ENCODE measurements at places on chromosomes 6 and 20.

- DNase-seq = no peak
Measured at GRCh38 chr6:160461641-160462040, 113.5 kb downstream of the SLC22A3 start.

DNA sequence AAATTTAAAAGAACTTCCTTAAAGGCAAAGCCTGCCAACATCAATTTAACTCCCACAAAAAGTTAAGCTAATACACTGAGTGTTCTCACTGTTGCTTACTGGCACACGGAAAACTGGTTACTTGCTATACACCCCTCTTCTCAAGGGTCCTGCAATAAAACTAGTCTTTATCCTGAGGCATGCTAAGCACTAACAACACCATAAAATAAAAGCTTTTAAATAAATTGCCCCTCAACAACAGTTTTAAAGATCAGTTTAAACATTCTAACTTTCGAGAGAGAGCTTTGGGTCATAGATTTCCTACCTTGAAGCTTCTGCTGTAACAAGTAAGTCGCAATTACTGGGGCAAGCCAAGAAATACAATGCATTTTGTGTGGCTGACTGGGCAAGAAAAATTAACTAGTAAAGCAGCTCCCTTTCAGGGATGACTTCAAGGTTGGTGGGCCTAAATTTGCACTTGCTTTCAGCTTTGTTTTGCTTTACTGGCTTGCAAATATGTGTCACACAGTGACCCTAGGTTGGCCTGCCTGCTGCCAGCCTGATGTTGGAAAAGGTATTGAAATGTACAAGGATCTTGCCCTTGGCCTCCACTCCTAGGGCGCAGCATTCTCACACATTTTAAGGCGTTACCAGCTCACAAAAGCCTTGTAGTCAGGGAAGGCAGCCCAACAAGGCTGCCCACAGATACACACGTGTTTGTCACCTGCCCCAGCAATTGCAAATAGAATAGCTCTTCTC, 4.0 kb upstream of the HEY2 start:
- no peak for DNase-seq

DNA sequence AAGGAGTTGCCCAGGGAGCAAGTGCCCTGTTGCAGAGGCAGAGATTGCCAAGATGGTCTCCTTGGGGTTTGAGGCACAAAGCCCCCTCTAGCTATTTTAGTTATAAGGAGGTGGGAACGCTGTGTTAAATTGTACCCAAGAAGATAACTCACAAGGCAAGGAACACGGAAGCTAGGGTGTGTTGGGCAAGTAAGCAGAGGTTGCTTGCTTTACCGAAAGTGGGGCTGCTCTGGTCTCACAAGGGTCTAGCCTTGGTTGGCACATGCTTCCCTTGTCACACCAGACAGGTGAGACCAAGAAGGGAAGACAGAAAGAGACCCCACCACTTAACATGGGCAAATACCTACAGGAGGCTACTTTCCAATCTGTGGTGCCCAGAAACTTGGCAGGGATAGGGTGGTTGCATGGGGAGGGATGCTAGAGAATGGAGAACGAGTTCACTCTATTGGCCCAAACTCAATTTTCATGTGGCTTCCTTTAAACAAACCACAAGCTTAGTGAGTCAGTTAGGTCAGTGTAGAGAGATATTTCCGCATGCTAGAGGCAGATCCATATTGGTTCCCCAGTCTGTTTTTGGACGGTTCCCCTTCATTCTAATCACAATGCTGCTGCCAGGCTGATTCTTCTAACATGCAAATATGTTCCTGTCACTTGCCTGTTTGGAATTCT, 42.4 kb downstream of the PLAGL1 start:
- no peak for DNase-seq

DNA sequence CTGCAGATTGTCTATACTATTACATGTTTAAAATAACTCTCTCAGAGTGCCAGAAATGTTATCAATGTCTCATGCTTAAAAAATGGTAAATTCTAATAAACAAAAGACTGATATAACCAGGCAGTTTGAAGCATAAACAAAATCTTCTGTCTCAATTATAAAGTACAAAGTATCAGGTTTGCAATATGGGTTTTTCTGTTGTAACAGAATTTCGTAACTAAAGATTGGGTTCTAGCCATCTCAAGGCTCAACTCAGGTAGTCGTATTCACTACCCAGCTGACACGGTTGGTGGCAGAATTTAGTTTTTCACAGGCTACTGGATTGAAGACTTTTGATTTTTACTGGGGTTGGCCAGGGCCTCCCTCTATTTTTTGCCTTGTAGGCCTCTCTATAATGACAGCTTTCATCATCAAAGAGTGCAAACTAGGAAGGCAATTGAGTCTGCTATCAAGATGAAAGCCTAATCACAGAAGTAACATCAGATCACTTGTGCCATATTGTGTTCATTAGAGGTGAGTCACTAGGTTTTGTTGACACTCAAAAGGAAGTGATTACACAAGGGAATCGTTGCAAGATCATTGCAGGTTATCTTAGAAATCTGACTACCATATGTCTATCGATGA, 3.6 kb downstream of the CYP39A1 start:
- no peak for DNase-seq

DNA sequence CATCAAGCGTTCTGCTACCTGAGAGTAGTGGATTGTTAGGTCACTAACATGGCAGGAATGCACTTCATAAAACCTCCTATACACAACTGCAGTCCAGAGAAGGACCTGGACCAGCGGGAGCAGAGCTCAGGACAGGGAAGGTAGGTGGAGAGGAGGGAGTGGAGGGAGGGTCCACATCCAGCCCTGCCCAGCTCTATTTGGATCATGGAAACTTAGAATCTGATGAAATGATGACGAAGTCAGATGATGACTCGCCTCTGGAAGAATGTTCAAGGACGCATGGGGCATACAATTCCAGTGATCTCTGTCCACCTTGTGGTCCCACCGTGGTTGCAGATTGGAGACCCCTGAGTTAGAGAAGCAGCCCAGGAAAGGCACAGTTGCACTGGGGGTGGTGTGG, 68.8 kb downstream of the CLIC5 start:
- no peak for DNase-seq

GRCh38 chr6:167937948-167938911, 59.2 kb upstream of the KIF25 start:
- peak; percentile 10 for DNase-seq

DNA sequence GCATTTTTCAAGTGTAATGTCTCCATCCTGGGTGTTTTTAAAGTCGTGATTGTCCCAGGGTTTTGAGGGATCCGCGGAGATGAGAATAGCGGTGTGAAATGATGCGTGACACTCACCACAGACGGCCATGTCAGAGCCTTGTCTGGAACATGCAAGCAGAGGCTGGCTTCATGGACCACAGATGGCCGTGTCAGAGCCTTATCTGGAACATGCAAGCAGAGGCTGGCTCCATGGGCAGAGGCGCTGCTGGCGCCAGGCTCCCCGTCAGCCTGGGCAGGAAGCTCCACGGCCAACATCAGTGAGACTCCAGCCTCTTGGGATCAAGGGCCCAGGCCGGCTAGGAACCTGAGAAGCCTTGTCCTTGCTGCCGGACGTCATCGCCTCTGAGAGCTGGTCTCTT, 7.7 kb upstream of the MRGBP start:
- DNase-seq = no peak

GRCh38 chr6:72894091-72894490, 272.2 kb downstream of the KCNQ5 start:
- no peak for DNase-seq

DNA sequence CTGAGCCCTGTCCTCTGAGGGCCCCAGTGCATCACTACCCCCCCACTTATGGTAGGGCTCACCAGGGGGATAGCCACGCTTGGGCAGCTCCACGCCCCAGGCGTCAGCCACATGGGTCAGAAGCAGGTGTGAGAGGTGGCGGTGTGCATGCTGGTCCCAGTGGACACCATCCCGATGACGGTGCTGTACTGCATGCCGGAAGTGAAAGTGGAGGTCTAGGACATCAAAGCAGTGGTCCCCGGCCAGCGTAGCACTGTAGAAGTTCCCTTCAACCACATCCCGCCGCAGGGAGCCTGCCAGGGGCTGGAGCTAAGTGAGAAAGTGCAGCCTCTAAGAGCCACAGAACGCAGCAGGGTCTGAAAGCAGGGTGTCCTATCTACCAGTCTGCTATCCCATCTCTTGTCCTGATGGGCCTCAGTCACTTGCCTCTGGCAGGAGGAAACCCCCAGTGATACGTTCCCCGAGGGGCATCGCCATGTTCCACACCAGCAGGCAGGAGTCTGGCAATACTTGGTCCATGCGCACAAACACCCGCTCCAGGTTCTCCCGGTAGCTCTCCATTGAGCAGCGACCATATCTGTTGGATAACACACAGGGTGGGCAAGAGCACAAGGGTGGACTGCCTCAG, 2.2 kb downstream of the PCED1A start:
- DNase-seq = no peak

- DNase-seq = no peak
Measured at GRCh38 chr20:56810141-56810540, 181.0 kb downstream of the TFAP2C start.

GRCh38 chr6:148441454-148441911, 98.8 kb downstream of the SASH1 start:
- no peak for DNase-seq

DNA sequence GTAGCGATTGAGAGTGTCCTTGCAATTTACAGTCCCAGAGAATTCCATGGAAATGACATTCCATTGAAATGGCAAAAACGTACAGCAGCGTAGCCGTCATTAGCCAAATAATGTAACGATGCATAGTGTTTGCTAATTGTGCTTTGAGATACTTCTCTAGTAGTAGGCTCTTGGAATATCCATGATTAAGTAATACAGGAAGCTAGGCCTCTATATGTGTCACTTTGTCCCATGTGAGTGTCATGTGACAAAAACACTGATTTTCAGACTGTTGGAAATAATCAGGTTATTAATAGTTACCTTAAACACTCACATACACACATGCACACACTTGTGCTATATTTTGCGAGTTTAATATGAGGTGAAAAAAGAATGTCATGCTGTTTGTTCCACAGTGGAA, 35.2 kb downstream of the SLX4IP start:
- no peak for DNase-seq

DNA sequence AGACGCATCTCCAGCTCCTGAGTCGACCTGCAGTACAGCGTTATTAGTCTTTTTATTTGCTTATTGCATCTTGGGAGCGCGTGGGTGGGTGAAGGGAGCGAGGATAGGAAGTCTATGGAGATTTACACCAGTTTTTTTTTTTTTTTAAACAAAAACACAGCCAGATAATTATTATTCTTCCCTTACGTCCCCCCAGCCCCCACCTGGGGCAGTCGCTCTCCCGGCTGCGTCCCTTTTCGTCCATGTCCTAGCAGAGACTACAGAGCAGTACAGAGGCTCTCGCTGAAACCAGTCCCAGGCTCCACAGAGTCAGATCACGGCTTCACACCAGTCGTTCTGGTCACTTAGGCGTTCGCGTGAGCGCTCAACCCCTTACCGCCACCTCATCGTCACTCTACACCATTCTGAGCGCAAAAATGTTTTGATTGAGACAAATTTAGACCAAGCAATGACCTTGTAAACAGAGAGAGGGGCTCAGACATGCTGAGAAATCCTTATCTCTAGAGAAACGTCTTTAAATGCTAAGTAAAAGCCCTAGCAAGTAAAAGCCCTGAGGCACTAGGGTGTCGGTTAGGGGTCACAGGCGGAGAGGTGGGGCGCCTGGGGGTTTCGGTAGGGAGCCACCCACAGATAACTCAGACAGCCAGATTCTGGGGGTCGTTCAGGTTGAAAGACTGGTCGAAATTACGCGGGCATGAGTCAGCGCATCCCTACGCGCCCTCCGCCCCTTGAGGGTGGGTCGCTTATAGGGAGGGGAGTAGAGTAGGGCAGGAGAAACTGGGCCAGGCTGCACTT, 975 bp upstream of the PPT2 start:
- no peak for DNase-seq

GRCh38 chr6:13294499-13295069, 33.8 kb downstream of the TBC1D7 start:
- DNase-seq = no peak

DNA sequence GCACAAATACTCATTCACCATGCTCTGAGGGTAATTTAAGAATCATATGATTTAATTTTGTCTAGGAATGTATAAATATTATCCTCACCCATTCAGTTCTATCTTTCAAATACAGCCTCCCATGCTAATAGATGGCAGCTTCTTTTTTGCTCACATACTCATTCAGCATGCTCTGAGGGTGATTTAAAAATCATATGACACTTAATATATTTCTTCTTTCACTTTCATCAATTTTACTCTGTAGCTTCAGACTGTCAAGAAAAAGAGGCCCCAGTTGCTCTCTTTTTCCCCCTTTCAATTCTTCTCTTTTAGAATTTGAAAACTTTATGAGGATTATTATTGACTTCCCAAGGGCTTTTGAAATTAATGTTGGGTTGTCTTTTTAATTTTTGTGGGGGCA, 161.7 kb upstream of the LAMP5 start:
- no peak for DNase-seq

- DNase-seq = no peak
Measured at GRCh38 chr20:17657898-17658647, 24.0 kb downstream of the RRBP1 start.

DNA sequence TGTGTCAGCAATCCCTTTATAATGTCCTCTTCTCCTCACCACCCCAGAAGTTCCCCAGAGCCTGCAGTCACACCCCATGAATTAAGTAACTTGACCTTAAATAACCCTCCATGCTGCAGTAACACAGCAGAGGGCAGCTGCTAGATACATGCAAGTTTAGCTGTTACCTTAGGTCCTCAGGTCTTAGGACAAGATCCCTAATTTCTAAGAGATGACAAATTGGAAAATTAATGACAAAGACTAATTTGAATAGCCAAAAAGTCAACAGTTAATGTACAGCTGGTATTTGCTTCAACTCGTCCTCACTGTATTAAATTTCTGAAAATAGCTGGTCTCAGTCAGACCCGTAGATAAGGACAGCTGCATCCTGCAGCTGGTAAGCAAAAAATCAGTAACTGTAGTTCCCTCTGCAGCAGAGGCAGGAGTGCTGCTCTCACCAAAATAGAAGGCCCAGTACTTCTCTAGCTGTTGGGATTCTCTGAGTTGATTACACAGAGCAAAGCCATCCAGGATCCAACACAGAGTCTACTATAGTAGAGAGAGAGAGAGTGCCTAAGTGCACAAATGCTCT, 62.4 kb downstream of the TNFRSF21 start:
- DNase-seq = no peak

GRCh38 chr6:128711149-128711548, 171.8 kb upstream of the LAMA2 start:
- DNase-seq = no peak

- DNase-seq = peak; percentile 53
Measured at GRCh38 chr6:111781041-111781708, 92.1 kb downstream of the FYN start.

- no peak for DNase-seq
Measured at GRCh38 chr20:10508060-10508459, 73.0 kb downstream of the SLX4IP start.

DNA sequence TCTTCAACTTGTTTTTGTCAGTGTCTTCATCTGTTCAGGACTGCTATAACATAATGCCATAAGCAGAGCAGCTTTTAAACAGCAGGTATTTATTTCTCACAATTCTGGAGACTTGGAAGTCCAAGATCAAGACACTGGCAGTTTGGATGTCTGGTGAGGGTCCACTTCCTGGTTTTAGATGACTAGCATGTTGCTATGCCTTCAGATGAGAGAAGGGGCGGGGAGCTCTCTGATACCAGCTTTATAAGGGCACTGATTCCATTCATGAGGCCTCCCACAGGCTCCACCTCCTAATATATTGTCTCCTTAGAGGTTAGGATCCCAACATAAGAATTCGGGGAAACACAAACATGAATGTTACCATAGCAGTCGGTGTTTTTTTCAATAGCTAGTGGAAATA, 52.9 kb downstream of the FAM83B start:
- DNase-seq = no peak
